Pulmonary artery endothelial cell (primary cell): ENCODE measurements at places on chromosomes 2 and 18. TPM values are rescaled to one million over a fixed set of nuclear protein-coding genes. Genes with fewer than 3 reads are reported as not detected.

The KLHL14 gene
- not detected in 2 replicates for total RNA-seq

The AQP4 gene
- not detected in 2 replicates for total RNA-seq

The MOCOS gene
- total RNA-seq, result 0.79 and 1.3 TPM in 2 replicates

The PAX8 gene
- total RNA-seq, result 0.07 and 0.18 TPM in 2 replicates

The ATP5MC3 gene
- total RNA-seq, result 142 and 158 TPM in 2 replicates

The ALPP gene
- total RNA-seq, result not detected in 2 replicates

The STARD7 gene
- 159 and 229 TPM in 2 replicates for total RNA-seq

The ALK gene
- total RNA-seq, result not detected in 2 replicates

The IGFBP5 gene
- 0.20 and 0.49 TPM in 2 replicates for total RNA-seq

The AMER3 gene
- total RNA-seq, result not detected in 2 replicates

The LGALSL gene
- total RNA-seq, result 2.7 and 4.5 TPM in 2 replicates

The CLHC1 gene
- total RNA-seq, result 3.4 and 5.5 TPM in 2 replicates

The DAPL1 gene
- total RNA-seq, result not detected in 2 replicates

The EMILIN2 gene
- total RNA-seq, result 8.2 and 11.8 TPM in 2 replicates

The TNFRSF11A gene
- 3.3 and 3.5 TPM in 2 replicates for total RNA-seq

The MEIS1 gene
- 24.1 and 33.0 TPM in 2 replicates for total RNA-seq

The PROC gene
- total RNA-seq, result not detected in 2 replicates

The FOXI3 gene
- total RNA-seq, result not detected in 2 replicates

The HJURP gene
- 13.1 and 30.9 TPM in 2 replicates for total RNA-seq

The TWIST2 gene
- 5.4 and 13.2 TPM in 2 replicates for total RNA-seq

The SH3BP4 gene
- total RNA-seq, result 47.7 and 56.5 TPM in 2 replicates

The PIEZO2 gene
- total RNA-seq, result 15.2 and 63.7 TPM in 2 replicates

The HOXD12 gene
- not detected in 2 replicates for total RNA-seq

The RAB31 gene
- total RNA-seq, result 30.8 and 32.7 TPM in 2 replicates

The IL18RAP gene
- total RNA-seq, result under 0.01 TPM in 1 of 2 replicates, not detected in the other

The DNAH7 gene
- 0.11 and 0.20 TPM in 2 replicates for total RNA-seq

The IRS1 gene
- 0.07 TPM in 2 replicates for total RNA-seq

The IMP4 gene
- total RNA-seq, result 127 and 144 TPM in 2 replicates

The TLX2 gene
- not detected in 2 replicates for total RNA-seq

The CRACDL gene
- 9.7 and 9.9 TPM in 2 replicates for total RNA-seq

The ATP9B gene
- 19.4 and 26.2 TPM in 2 replicates for total RNA-seq
